ENCODE measurements at places on chromosomes 2 and 18.

GRCh38 chr18:34038086-34038485 is 186.6 kb downstream of the NOL4 start:
- DNase-seq: no peak

GRCh38 chr18:22822024-22822423 is 111.1 kb upstream of the RBBP8 start:
- DNase-seq: no peak

- no peak for DNase-seq
Observed at GRCh38 chr2:175063741-175064140, 58.6 kb upstream of the CHN1 start.

GRCh38 chr18:62790871-62791772 is 75.8 kb downstream of the PHLPP1 start:
- DNase-seq: no peak

DNA sequence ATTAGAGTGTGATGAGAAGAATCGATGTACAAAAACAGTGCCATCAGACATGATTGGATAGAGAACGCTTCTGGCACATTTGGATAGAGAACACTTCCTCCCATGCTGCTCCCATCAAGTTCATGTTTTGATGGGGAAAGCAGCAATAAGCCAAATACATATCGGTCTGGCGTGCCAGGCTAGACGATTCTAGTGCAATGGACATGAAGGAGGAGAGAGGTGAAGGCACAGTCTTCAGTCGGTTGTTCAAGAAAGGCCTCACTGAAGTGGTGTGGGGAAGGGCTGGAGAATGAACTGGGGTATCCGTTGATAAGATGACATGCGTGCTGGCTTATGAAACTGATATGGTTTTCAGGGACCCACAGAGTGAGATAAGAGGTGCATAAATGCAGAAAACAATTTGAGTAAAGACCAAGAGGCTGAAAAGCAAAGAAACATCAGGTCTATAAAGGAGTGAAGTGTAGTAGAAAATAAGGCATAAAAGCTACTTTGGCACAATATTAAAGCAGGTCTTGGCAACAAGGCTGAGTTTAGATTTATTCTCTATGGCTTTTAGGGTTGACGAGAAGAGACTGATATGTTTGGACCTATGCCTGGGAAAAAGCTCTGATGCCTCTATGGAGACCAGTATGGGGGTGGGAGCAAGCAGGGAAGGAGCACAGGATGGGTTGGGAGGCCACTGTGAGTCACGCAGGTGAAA is 117.6 kb upstream of the PIEZO2 start:
- DNase-seq: no peak

GRCh38 chr2:45816272-45816671 is 164.8 kb downstream of the PRKCE start:
- DNase-seq: no peak

DNA sequence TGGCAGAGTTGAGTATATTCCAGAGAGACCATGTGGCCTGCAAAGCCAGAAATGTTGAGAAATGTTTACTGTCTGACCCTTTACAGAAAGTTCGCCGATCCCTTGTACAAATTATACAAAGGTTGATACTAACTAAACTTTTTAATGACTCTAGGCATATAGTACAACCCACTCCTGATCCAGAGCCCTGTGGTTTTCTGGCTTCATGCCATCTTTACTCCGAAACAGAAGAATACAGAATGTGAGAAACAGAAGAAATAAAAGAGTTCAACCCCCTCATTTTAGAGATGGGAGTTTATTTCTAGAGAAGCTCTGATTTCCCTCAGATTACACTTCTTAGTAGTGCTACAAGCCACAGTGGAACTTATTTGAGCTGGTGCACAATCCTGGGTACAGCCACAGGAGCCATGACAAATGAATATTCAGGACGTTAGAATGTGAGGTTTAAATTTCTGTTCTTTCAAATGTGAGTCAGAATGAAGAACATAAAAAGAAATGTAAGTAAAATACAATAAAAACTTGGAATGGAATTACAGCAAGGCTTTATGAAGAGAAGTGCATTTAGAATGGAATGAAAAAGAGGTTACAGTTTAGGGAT is 38.0 kb upstream of the SMCHD1 start:
- no peak for DNase-seq

GRCh38 chr2:222315443-222316121 is 16.8 kb upstream of the PAX3 start:
- no peak for DNase-seq

DNA sequence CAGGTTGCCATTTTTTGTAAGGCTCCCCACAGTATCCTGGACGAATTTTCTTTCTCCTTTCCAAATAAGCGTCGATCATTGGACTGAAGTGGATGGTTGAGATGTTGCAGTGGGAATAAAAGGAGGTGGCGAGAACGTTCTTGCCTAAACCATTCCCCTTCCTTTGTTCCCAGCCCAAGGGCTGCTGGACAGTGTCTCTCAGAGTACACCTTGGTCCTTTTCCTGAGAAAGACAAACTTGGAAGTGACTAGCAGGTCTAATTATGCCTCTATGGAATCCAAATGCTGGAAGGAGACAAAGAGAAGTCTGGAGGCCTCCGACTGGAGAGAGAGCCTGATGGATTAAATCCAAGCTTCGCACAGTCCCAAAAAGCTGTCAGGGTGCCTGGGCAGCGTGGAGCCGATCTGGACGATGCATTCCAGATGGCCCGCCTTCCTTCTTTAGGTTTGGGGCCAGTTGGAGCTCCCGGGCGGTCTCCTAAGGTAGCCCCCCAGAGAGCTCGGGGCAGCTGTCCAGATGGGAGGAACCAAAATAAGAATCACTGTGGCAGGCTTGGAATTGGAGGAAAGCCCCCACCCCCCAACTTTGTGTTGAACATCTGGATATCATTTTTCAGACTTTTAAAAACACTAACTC is 186.8 kb downstream of the TMEM247 start:
- DNase-seq: no peak

GRCh38 chr2:88530081-88530480 is 77.6 kb upstream of the FOXI3 start:
- no peak for DNase-seq

- no peak for DNase-seq
Observed at GRCh38 chr2:4869154-4869553, 823.0 kb upstream of the SOX11 start.

DNA sequence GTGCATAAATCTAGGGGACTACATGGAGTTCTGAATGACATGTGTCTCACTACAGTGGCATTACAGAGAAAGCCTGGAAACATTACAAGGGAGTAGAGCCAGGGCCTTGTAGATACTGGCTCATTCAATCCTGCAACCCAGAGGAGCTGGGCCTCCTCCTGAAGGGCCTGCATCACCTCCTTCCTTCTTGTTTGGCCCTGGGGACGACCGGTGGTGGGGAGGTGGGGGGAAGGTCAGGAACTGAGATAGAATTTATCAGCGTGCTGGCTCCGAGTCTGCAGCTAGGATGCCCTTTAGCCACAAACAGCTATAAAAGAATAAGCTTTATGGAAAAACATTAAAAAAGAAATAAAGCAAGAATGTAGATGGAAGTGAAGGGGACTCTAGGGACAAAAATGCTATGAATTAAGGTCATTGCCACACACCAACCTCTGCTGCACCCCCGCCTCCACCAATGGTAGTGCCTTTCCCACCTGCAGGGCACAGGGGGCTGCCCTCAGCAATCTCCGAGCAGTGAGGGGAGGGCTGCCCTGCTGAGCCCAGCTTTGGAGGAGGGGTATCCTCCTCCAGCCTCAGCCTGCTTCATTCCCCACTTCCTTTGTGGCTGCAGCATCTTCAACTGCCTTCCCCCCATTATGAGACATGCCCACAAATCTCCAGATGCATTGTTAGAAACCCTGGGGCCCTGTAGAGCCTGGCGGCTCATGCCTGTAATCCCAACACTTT is 149.0 kb downstream of the MSH2 start:
- DNase-seq: no peak

GRCh38 chr2:226337941-226338600 is 461.5 kb downstream of the IRS1 start:
- DNase-seq: no peak

DNA sequence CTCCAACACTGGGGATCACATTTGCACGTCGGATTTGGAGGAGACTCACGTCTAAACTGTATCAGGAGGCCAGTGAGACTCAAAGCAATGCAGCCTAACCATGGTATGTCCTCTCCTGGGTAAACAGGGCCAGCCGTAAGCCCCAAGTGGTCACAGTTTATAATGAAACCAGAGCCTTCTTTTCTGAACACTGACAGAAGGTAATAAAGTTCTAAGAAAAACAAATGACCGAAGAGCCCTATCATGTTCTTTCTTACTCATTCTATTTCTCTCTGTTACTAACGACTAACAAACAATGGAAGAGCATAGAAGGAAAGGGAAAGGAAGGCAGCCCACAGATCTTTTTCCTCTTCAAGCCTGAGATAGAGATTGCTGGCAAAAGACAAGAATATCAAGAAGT is 796.8 kb upstream of the SOX11 start:
- no peak for DNase-seq

DNA sequence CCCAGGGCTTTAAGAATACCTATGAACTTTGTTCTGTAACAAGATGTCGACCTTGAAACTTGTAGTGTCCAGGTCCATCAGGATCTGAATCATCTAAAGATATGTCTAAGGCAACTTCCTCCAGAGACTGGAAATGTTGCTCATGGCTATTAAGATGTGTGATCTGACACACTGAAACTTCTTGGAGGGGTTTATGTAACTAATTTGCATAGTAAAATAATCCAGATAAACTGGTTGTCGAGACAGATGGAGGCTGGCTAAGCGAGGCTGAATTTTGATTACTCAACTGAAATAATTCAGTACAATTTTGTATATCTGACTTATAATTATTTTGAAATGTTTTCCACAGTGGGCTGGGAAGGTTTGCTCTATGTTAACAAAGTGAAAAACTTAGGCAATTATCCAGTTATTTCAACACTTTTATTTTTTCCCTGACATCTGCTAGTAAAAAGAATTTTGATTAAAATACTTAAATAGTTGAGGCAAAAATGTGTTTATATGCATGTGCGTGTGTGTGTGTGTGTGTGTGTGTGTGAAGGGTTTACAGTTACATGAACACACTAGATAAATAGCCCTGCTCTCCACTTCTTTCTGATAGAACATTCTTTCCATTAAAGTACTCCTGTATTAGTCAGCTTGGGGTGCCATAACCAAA is 11.4 kb upstream of the MAP3K20 start:
- DNase-seq: no peak

DNA sequence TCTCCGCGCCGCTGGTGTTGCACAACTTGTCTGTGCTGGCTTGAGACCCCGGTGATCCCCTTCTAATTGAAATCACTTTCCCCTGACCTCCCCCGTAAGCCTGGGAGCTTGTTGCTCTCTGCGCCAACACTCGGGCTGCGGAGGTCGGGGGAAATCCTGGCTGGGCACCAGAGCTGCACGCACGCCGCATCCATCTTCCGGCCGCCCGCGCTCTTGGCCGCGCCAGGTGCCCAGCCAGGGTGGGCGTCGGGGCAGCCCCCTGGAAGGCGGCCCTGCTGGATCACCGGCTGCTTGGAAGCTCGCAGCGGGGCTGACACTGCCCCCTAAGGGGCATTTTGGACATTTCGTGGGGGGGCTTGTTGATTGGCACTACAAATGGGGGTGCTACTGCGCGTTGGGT is 280.3 kb upstream of the SKOR2 start:
- DNase-seq: no peak

GRCh38 chr2:230866756-230867523 is 2.2 kb downstream of the ITM2C start:
- DNase-seq: peak; percentile 71

- DNase-seq: no peak
Observed at GRCh38 chr2:222751238-222751637, 79.8 kb downstream of the MOGAT1 start.

- DNase-seq: no peak
Observed at GRCh38 chr2:144267239-144267638, 252.7 kb downstream of the ZEB2 start.

- no peak for DNase-seq
Observed at GRCh38 chr2:203427061-203427460, 98.9 kb downstream of the ABI2 start.

- DNase-seq: peak; percentile 71
Observed at GRCh38 chr2:206084870-206085741, 868 bp downstream of the INO80D start.

- DNase-seq: peak; percentile 92
Observed at GRCh38 chr18:12883684-12884405, at the start of gene PTPN2. Gene PTPN2, minus strand, starts transcription at chr18:12884237. Its CDS starts 96 bp downstream, at chr18:12884141.

DNA sequence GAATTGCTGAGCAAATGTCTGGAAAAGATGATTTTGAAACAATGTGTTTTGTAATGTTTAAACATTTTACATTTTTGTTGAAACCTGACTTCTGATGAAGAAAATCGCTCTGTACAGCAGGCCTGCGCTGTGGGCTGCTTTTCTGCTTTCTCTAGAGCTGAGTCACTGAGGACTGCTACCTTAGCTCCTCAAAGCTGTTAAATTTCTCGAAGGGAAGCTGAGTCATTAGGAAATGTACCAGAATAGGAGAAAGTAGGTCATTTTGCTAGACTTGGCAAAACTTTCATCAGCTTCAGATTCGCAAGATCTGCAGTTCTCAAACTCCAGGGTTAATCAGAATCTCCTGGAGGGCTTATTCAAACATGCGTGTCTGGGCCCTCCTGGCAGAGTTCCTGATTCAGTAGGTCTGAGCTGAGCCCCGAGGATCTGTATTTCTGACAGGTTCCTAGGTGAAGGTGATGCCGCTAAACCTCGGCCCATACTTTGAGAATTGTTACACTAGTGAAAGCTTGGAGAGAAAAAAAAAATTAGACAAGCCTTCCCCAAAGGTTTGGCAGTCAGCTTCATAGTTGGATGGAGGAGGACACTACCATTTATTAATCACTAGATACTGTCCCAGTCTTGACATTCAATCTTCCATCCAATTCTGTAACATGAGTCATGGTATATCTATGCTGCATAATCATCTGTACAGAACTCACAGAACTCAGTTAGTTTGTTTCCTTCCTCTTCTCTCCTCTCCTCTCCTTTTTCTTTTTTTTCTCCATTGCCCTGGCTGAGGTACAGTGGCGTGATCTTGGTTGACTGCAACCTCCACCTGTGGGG is 297.6 kb downstream of the PARD3B start:
- no peak for DNase-seq

- no peak for DNase-seq
Observed at GRCh38 chr2:85012855-85013254, 41.9 kb downstream of the KCMF1 start.

DNA sequence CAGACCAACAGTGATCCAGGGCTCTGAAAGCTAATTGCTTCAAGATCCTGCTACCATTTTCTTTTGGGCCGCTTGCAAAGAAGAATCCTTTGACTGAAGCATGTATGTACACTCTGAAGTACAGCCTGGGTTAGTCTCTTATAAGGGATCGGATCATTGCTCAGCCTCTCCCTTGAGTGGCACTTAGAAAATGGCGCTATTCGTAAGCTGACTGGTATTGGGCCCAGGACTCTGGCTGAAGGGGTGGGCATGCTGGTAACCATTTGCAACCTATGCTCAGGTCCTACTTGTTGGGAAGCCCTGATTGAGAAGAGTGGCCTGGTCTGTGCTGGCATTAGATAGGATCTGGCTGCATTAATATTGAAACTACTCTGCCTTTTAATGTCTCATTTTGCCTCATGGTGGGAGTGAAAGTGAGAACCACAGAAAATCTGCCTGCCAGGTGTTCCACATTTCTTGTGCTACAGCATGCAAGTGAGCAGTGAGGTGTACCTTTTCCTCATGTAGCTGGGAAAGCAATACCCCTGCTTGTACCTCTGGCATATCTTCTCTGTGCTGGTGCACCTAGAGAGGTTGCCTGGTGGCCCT is 661 bp upstream of the MGAT5 start:
- no peak for DNase-seq

GRCh38 chr2:118103951-118104940 is 16.0 kb downstream of the INSIG2 start:
- DNase-seq: no peak
